Activated CD4-positive, CD25-positive, alpha-beta regulatory T cell treated with anti-CD3 and anti-CD28 coated beads, Interleukin-2, amount 50 U/mL, for 16 hours (primary cell): ENCODE measurements at places on chromosomes 11 and 22.

DNA sequence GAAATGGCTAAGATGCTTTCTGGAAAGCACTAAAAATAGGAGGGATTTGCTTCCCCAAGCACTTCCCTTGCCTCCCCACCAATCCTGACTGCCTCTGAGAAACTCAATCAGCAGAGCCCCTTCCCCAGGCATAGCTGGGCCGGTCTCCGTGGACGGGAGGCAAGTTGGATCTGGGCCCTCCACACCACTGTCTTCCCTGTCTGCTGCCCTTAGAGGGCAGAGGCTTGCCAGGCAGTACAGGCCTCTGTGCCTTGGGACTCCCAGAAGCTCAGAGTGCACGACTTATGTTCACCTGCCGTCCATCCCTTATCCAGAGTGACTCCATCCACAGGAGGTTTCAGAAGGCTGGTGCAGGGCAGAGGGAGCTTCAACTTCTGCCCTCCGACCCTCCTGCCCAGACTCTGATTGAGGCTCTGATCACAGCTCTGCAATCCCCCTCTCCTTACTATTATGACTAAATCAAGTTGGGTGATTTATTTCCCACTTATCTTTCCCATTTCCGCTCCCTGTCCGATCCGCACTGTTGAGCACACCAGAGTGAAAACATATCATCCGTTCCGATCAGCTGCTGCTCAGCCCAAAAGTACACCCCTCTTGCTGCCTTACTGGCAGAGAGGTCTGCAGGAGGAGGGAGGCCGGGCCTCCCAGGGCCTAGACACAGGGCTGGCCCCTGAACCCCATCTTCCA, 71.8 kb downstream of the DSCAML1 start:
- no peak for DNase-seq

GRCh38 chr22:20584029-20584871, 76.8 kb downstream of the MED15 start:
- DNase-seq, result no peak

- DNase-seq, result no peak
Measured at GRCh38 chr22:29308791-29309262, 2.4 kb downstream of the GAS2L1 start.

- DNase-seq, result no peak
Measured at GRCh38 chr11:112004389-112004788, 20.8 kb upstream of the DLAT start.

DNA sequence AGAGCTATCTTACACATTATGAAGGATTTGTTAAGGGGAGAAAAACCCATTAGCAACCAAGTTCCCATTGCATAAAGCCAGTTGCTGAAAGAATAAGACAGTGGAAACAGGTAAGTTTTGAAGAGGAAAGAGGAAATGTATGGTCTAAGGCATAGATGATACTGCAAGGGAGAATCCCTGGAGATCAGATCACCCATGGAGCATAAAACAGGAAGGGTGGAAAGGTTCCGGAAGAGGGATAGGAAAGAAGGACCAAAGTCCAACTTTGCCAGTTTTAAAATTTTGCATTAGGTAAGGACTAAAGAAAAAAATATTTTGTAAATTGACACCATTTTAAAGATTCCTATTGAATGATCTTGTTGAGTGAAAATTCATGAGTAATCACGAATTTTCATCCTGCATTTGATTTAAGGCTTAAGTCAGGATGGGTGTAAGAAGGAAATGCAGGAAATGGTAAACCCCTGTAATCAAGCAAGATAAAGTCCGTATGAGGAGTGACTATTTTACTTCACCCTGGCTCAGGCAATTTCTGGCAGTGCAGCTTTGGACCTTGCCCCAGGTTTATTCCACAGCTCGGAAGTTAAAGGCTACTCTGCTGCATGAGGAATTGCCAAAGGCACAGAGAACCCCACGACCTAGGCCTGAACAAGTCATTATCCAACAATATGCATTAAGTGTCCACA, 70.9 kb downstream of the CCDC34 start:
- no peak for DNase-seq

DNA sequence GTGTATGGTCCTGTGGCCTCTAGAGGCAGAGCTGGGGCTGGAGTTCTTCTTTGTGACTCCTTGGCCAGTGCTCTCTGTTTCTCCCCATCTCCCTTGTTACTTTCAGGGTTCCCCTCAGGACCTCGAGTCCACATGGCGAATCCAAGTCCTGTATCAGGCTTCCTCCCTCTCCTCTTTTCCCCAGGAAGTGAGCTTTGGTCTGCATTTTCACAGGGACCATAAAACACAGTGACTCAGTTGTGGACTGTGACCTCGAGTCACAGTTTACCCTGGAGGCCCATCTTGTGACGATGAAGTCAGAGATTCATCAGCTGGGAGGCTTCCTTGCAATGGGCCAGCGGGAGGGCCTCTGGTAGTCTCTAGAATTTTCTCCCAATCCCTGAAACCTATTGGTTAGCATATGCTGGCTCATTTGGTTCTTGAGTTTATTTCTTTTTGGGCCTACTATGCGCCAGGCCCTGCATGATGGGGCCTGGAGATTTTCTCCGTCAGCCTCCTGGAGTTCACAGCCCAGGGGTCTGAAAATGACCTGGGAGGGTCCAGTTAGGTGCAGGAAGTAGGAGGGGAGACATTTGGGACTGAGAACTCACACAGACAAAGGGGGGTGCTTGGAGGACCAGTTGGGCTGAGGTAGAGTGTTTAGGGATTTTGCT, 100.8 kb downstream of the KIAA1671 start:
- DNase-seq, result no peak

DNA sequence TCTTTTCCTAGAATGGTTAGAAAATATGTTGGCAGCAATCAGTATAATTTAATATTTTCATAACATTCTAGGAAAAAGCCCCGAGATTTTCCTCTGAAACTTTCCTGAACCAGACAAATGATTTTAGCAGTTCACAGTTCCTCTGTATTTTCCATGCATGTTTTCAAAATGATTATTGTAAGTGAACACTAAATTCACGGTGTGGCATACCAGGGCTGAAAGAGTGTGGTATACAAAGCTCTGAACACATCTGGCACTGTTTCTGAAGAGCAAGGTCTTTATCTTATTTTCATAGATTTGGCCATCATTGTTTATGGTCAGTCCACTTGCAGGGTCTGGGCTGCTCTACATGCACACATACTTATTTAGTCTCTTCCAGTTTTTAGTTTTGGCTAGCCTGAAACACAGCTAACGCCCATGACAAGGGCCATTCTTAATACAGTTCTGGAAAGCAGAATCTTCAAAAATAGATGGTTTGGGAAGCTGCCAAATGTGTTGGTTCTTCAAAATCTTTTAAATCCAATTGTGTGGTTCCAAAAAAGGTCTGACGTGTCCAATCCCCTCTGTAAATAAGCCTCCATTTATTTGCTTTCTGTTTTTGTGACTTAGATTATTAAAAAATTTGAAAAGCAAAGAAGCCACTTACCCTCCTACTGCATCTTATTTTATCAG, 7.9 kb upstream of the GAB2 start:
- DNase-seq, result no peak

DNA sequence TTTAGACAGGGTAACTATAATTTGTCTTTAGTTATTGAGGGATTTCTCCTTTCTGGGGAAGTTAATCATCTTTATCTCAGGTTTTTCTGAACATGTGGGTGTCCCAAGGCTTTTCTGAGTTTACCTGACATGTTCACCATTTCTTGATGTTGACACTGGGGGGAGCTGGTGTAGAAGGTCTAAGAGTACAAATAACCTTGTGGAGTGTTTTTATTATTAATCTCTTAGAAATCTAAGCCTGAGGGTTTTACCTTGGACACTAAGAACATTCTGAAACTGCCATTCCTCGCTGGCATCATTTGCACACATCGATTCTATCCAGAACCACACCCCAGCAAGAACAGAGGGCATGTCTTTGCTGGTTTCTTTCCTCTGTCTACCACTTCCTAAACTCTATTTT, 15.6 kb upstream of the C11orf91 start:
- DNase-seq, result no peak

DNA sequence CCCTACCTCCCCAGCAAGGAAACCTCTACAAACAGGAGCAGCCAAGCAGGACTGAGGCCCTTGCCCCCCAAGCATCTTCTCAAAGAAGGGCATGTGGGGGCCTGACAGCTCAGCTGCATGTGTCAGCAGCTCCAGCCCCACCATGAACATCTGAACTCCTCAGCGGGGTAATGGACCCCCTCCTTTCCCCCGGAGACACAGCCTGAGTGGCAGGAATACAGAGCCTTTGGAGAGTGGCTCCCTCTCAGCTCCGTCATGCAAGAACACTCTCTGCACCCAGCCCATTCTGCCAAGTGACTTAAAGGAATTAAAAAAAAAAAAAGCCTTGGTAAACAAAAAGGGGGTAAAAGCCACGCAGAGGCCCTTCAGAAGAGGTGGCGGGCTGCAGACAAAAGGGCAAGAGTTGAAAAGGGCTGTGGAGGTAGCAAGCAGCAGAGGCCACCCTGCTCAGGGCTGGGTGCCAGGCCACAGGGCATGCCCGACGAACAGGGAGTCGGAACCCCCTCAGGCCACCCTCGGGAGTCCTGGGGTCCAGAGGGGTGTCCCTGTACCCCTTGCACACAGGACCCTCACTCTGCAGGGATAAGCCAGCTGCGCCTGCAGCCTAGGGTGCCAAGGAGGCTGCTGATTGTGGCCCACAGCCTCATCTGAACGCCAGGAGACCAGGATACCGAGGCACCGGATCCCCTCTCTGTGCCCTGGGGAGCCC, 62.5 kb downstream of the MACROD1 start:
- DNase-seq, result no peak

DNA sequence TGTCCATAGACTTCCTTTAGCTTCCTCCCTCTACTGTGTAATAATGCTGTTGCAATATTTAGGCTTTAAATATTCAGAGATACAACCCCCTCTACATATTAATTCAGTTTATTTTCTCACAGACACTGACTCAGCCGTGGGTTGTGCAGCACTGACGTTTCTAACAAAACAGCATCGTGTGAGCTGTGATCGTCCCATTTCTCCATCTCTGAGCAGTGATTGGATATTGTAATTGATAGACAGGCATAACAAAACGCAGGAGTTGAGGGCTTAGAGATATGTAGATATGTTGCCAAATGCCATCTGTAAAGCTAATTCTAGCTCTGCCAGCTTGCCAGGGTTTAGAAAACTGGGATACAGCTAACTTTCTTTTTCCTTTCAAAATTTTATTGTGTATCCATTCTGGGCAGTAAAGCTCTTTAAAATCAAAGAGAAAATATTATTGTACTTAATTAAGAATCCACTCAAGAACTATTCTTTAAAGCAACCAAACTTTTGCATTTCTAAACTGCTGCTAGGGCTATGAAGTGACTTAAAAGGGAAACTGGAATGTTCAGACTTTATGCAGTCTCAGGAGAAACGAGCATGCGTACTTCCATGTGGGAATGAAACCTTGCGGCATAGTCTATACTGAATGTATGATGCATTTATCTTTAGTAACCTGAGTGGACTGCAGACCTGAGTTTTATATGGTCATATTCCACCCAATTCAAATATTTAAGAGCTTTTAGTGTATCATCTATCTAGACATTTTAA, 22.7 kb downstream of the BTBD10 start:
- no peak for DNase-seq

DNA sequence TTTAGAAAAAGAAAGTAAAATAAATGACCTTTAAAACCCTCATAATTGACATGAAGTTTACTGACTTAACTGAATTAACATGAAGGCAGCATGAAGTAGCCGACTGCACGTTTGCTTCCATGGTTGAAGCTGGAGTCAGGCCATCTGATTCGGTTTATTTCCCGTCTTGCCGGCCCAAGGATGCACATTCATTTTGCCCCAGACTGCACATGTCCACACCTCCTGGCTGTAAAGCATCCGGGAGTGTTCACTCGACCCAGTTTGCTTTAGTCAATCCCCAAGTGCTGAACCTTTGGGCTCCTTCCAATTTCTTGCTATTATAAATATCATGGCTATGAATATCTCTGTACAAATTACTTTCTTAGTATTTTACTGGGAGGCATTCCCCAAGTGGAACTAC, 17.7 kb upstream of the TUB start:
- DNase-seq, result no peak

- DNase-seq, result no peak
Measured at GRCh38 chr11:95229199-95229992, 1.6 kb downstream of the SESN3 start.

DNA sequence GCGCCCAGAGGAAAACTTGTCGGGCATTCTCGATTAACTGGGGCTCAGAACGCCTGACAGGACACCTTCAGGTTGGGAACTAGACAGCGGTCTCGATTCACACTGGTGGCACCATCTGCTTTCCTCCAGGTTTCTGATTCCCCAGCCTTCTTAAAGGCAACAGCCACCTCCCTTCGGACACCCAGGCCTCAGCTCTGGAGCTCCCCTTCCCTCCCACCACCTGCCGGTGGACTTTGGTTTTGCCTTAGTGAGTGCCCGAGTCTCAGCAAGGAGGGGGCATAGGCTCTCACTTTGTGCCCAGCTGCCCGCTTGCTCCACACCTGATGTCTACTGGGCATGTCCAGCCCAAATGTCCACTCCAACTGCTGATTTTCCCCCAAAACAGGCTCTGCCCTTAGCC, 110.4 kb upstream of the PARVA start:
- DNase-seq, result no peak

DNA sequence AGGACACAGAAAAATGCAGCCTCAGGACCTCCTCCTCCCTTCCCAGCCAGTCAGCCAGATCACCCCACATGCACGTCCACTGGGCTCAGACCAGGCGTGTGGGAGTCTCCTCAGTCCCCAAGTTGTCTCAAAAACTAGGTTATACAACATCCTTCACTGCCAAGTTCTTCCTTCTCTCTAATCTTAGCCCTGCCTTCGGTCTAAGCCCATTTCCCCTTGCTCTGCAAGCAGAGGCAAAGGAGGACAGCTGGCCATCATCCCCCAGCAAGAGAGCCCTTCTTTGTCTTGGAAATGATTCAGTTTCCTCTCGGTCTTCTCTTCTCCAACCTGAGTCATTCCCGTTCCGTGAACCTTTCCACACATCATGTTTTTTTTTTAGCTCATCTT, 14.0 kb upstream of the NRGN start:
- no peak for DNase-seq

DNA sequence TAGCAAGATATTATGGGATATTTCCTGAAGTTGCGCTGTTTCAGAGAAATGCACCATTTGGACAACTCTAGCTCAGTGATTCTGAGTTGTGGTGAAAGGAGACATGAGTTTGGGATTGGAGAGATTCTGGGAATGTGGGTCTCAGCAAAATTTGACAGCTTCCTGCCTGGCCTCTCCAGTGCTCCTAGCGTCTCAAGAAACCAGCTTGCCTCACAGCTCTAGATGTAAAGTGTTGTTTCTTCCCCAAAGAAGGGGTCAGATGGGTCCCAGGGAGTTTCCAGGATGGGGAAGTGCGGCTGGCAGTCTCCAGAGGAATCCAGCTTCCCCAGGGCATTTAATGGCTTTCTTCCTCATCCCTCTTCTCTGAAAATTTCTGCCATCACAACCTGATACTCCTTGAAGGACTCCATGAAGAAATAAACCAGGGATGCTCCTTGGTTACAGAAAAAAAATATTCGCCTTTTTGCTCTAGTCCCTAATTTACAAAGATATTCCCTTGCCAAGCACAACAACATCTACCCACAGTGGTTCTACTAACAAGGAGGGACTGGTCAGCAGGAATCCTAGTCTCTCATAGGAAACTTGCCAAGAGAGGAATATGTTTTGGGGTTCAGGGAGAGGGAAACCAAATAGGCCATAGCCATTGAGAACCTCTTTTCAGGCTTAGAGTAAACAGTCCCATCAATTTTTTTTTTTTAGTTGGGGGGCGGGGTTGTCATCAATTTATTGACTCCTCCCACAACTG, 185.4 kb upstream of the E2F8 start:
- DNase-seq, result no peak
